ENCODE measurements at places on chromosomes 5 and 9. TPM values are rescaled to one million over a fixed set of nuclear protein-coding genes. Genes with fewer than 3 reads are reported as not detected.

DNA sequence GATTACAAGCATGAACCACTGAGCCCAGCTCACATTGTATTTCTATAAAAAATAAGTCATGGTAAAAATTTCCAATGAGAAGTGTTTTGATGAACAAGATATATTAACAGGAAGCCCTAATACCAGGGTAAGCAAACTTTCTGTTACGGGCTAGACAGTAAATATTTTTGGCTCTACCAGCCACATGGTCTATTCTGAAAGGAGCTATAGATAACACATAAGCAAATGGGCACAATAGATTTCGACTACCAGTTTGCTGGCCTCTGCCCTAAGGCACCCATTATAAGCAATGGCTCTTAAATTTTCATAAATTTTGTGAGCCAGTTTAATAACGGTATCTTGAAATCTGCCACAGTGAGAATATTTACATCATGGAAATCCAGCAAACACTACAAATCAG is 8.1 kb downstream of the UBQLN1 start:
- no peak for DNase-seq

DNA sequence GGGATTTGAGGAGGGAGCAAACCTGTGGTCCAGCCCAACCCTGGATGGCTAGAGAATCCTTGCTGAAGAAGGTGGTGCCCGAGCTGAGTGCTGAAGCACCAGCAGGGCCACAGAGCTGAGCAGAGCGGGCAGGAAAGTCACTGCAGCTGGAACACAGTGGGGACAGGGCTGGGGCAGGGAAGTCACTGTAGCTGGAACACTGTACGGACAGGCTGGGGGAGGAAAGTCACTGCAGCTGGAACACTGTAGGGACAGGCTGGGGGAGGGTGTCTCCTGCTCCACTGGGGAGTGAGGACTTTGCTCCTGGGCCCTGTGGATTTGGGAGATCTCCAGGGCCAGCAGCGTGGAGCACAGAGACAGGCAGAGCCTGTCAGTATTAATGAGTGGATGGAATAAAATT is 9.0 kb upstream of the SUSD3 start:
- no peak for DNase-seq

- no peak for DNase-seq
Measured at GRCh38 chr9:131733541-131734061, 6.3 kb downstream of the RAPGEF1 start.

DNA sequence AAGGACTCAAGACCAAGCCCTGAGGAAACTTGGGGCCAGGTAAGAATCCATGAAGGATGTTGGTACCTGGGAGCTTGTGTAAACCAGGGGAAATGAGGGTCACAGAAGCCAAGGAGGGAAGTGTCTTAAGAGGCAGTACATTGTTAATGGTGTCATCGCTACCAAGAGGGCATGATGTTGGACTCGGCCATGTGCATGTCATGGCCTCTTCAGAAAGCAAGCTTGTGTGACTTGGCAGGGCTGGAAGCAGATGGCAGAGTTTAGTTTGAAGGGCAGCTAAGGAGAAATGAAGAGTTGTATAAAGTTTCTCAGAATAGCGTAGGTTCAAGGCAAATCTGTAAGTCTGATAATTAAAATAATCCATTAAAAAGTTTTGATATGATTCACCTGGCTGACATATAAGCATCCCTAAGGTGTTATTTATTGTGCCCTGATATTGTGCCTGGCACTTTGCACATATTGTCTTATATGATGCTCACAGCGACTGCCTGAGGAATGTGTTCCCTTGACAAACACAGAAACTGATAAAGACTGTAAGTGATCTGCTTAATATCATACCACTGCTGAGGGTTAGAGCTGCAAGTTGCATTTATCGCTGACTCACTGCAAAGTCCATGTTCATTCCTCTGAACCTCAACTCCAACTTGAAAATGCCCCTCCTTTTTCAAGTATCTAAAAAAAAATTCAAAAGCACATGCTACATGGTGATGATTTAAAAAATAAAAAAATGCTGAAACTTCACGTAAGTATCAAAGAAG is 81.3 kb upstream of the PTPN3 start:
- no peak for DNase-seq

GRCh38 chr5:8729437-8729836 is 816.4 kb downstream of the SEMA5A start:
- DNase-seq, result no peak

- no peak for DNase-seq
Measured at GRCh38 chr5:149608936-149609545, 27.7 kb downstream of the ARHGEF37 start.

DOCK2 gene
- 4.2 TPM for polyA plus RNA-seq

- no peak for DNase-seq
Measured at GRCh38 chr5:83249156-83249555, 171.8 kb downstream of the XRCC4 start.

Measured in sigmoid colon (tissue), 7 donors.